ENCODE measurements at places on chromosomes 1 and 21. TPM values are rescaled to one million over a fixed set of nuclear protein-coding genes. Genes with fewer than 3 reads are reported as not detected.

Gene SPRR2G
- not detected for total RNA-seq

GRCh38 chr1:41663671-41664400, 179.4 kb upstream of the EDN2 start:
- peaks cover 4% of the 10 kb centered on the region for H3K36me3 ChIP-seq
- H3K27me3 ChIP-seq = no peaks in the 10 kb centered on the region
- peak overlapping the region; percentile 17 for H3K27ac ChIP-seq
- no peak for DNase-seq

DNA sequence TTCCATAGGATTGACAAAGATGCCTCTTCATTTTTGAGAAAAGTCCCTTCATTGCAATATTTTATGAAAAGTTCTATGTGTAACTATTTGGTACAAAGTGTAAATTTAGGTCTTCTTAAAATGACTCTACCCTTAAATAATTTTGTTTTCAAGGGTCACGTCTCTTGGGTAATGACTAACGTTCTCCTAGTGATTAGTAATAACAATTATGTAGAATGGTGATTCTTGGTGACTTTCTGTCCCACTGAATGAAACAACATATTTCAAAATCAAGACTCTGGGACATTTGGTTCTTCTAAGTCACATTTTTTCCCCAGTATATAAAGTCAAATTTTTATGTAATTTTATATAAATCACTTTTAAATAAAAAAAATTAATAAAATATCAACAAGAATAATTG, 277.5 kb upstream of the ADAMTS5 start:
- no peak overlapping the region for H3K4me3 ChIP-seq
- H3K36me3 ChIP-seq = no peaks in the 10 kb centered on the region
- no peak overlapping the region for H3K27ac ChIP-seq

DNA sequence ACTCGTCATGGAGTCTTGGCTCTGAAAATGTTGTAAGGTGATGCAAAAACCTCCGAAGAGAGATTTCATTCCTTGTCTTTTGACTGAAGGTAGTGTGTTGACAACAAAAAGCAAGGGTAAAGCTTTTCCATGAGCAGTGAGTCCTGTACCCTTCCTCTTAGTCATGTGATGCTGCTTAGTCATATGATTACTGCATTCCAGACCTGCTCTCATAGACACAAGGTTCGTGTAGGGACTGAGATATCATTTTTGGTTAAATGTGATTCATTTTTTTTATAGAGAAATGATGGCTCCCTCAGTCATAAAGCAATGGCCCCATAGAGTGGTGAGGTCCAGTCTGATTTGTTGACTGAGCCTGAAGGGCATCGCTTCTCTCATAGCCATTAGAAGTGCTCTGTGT, 9.2 kb downstream of the KCNJ6 start:
- H3K4me3 ChIP-seq = no peak overlapping the region
- no peaks in the 10 kb centered on the region for H3K36me3 ChIP-seq
- H3K27ac ChIP-seq = no peak overlapping the region
- H3K27me3 ChIP-seq = peaks cover 2% of the 10 kb centered on the region
- no peak for DNase-seq

DNA sequence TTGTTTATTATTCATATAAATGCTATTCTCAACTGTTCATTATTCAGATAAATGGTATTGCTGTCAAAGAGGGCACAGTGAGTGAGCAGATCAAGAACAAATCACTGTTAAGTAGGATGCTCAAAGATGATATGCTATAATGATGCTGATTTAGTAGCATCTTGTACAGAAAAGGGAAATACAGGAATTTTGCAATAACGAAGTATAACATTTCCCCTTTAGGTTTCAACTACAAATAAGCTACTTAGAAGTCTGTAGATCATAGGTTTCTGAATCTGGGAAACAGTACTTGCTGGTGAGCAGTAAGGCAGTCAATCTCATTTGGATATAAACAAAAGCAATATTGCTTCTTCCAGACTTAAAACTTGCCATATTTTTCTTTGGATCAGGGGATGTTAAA, 27.3 kb upstream of the RCOR3 start:
- H3K4me3 ChIP-seq = no peak overlapping the region
- no peak overlapping the region for H3K27ac ChIP-seq
- peaks cover 25% of the 10 kb centered on the region for H3K4me1 ChIP-seq
- DNase-seq = no peak
- peaks cover 2% of the 10 kb centered on the region for H3K36me3 ChIP-seq

- H3K27me3 ChIP-seq = peaks cover 53% of the 10 kb centered on the region
- H3K27ac ChIP-seq = no peak overlapping the region
- H3K36me3 ChIP-seq = no peaks in the 10 kb centered on the region
- H3K4me3 ChIP-seq = no peak overlapping the region
- peaks cover 25% of the 10 kb centered on the region for H3K4me1 ChIP-seq
Observed at GRCh38 chr1:159800177-159800930, 1.8 kb upstream of the FCRL6 start.

DNA sequence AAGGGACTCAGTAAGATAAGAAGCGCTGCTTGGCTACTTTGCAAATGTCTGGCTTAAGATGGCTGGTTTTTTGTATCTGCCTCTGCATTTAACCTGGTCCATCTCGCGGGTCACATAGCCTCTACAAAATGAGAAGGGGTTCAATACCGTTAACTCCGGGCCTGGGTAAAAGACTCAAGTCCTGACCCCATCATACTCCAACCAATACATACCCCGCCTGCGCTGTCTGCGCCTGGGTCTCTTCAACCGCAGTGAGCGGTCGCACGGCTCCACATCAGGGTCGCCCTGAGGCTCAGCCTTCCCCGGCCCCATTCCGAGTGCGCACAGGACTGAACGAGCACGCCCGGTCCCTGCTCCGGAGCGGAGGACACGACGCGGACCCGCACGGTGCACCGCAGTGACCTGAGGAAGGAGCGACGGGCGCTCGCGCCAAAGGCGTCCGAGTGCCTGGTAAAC, 558 bp upstream of the PGD start:
- no peak for DNase-seq
- peaks cover 33% of the 10 kb centered on the region for H3K4me1 ChIP-seq
- peaks cover 19% of the 10 kb centered on the region for H3K36me3 ChIP-seq

DNA sequence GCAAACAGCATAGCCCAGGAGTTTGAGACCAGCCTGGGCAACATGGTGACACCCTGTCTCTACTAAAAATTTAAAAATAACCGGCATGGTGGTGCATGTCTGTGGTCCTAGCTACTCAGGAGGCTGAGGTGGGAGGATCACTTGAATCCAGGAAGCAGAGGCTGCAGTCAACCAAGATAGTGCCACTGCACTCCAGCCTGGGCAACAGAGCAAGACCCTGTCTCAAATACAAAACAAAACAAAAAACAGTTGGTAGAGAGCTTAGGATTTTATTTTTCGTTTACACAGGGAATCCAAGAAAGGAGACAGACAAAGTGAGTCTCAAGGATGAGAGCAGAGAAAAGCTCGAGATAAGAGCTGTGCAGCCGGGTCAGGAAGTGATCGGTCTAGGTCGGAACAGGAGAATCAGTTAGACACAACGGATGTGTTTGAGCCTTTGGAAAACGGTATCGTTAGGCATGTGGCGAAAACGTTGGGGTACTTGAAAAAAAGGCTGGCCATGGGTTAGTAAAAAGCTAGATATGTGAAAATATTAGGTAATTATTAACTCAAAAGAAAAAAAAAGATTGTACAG, 1.7 kb upstream of the MIB2 start:
- H3K27me3 ChIP-seq = no peaks in the 10 kb centered on the region
- H3K36me3 ChIP-seq = peaks cover 13% of the 10 kb centered on the region

GRCh38 chr1:97781762-97782337, 139.0 kb downstream of the DPYD start:
- no peaks in the 10 kb centered on the region for H3K36me3 ChIP-seq
- H3K27ac ChIP-seq = no peak overlapping the region
- no peaks in the 10 kb centered on the region for H3K27me3 ChIP-seq
- H3K4me3 ChIP-seq = no peak overlapping the region
- peaks cover 9% of the 10 kb centered on the region for H3K4me1 ChIP-seq

DNA sequence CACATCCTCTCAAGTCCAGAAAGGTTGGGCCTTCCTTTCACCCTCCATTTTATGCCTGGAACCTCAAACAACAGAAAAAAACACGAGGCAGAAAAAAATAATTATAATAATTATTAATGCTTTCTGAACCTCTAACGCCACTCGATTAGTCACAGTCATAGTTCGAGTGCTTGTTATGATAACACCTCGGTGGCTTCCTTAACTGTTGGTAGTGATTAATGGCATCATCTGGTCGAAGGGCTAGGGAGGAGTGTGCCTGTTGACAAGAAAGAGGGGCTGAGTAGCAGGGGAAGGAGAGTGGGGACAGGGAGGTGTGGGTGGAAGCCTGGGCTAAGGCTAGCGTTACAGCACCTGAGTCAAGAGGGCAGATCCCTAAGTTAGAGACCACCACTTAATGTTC, 21.3 kb upstream of the IL10 start:
- peaks cover 31% of the 10 kb centered on the region for H3K27me3 ChIP-seq
- H3K4me3 ChIP-seq = no peak overlapping the region
- peaks cover 5% of the 10 kb centered on the region for H3K36me3 ChIP-seq

DNA sequence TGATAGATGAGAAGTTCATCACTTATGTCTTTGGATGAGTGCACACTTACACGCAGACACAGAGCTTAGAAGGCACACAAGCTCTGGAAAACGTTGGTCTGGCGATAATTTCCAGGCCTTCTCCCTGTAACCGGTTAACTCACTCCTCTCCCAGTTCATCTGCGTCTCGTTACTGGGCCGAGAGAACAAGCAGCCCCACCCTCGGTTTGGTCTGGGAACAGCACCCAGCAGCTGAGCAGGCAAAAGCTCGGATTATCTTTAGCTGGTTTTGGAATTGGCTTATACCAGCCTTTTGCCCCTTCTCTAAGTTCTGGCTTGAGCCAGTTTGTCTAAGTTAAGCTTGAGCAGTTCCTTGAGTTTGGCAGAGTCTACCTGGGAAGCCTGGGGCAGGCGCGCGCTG, 27.3 kb upstream of the COL6A1 start:
- no peak for DNase-seq
- no peaks in the 10 kb centered on the region for H3K36me3 ChIP-seq
- H3K27me3 ChIP-seq = peaks cover 10% of the 10 kb centered on the region
- H3K27ac ChIP-seq = no peak overlapping the region

DNA sequence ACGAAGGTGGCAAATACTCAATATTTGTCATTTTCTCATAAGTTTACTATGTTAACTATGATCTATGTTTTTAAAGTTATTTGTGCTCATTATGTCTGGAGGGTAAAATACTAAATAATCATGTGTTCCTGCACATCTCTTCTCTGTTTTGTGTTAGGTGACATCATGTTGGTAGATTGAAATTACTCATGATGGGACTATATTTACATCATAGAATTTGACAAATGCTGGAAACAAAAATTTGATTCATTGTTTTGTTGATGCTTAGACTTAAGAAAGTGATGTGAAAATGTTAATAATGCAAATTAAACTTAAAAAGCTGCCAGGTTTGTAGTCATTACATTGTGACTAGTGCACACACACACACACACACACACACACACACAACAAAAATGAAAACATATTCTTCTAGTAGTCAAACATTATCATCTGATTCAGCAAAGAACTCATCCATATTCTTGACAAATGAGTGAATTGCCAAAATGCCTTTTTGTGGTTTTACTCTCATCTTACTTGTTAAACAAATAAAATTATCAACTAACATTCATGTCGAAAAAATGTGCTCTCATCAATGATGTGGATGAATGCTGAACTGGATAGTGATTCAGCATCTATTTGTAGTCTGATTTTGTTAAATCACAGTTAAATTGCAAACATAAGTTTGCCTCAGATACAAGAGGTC, 870.7 kb downstream of the BRINP3 start:
- no peaks in the 10 kb centered on the region for H3K36me3 ChIP-seq
- no peaks in the 10 kb centered on the region for H3K4me1 ChIP-seq
- no peaks in the 10 kb centered on the region for H3K27me3 ChIP-seq
- H3K4me3 ChIP-seq = no peak overlapping the region

- no peak overlapping the region for H3K27ac ChIP-seq
- peaks cover 11% of the 10 kb centered on the region for H3K4me1 ChIP-seq
- H3K4me3 ChIP-seq = no peak overlapping the region
- no peak for DNase-seq
- no peaks in the 10 kb centered on the region for H3K27me3 ChIP-seq
Observed at GRCh38 chr1:98849969-98850636, 154.6 kb downstream of the PLPPR5 start.

GRCh38 chr1:115408533-115408932, 70.5 kb upstream of the NGF start:
- H3K27me3 ChIP-seq = no peaks in the 10 kb centered on the region
- no peak overlapping the region for H3K4me3 ChIP-seq
- no peaks in the 10 kb centered on the region for H3K4me1 ChIP-seq
- no peak for DNase-seq
- no peaks in the 10 kb centered on the region for H3K36me3 ChIP-seq

Gene COL11A1
- total RNA-seq = not detected

GRCh38 chr1:29832936-29833335, 596.6 kb downstream of the PTPRU start:
- H3K36me3 ChIP-seq = no peaks in the 10 kb centered on the region
- no peak for DNase-seq
- H3K4me1 ChIP-seq = no peaks in the 10 kb centered on the region
- H3K27ac ChIP-seq = no peak overlapping the region
- H3K27me3 ChIP-seq = no peaks in the 10 kb centered on the region

GRCh38 chr1:232985882-232986526, 35.6 kb downstream of the NTPCR start:
- no peak for DNase-seq
- peaks cover 6% of the 10 kb centered on the region for H3K36me3 ChIP-seq
- peaks cover 7% of the 10 kb centered on the region for H3K4me1 ChIP-seq
- H3K27me3 ChIP-seq = no peaks in the 10 kb centered on the region

Measured in activated CD8-positive, alpha-beta T cell treated with anti-CD3 and anti-CD28 coated beads, Interleukin-2, amount 10 ng/mL, durations not matched to agents 7 days and 5 days (primary cell).